ENCODE measurements at places on chromosomes 13 and 19. TPM values are rescaled to one million over a fixed set of nuclear protein-coding genes. Genes with fewer than 3 reads are reported as not detected.

PLIN5 gene
- total RNA-seq: not detected

PTH2 gene
- not detected for total RNA-seq

SPATA13 gene
- 0.52 TPM for total RNA-seq

MAP4K1 gene
- total RNA-seq: not detected

TPM4 gene
- 716 TPM for total RNA-seq

CD70 gene
- total RNA-seq: not detected

Data from mammary epithelial cell (primary cell).